ENCODE measurements at places on chromosomes 11 and 22. TPM values are rescaled to one million over a fixed set of nuclear protein-coding genes. Genes with fewer than 3 reads are reported as not detected.

OR5P2 gene
- not detected for total RNA-seq

- peaks cover 24% of the 10 kb centered on the region for H3K4me1 ChIP-seq
- no peak overlapping the region for H3K4me3 ChIP-seq
- no peaks in the 10 kb centered on the region for H3K36me3 ChIP-seq
- no peak for DNase-seq
- no peaks in the 10 kb centered on the region for H3K27me3 ChIP-seq
Measured at GRCh38 chr22:48091656-48092223, 1329.3 kb downstream of the TBC1D22A start.

GRCh38 chr11:120208777-120209176 lies 2.1 kb upstream of the OAF start:
- H3K36me3 ChIP-seq = no peaks in the 10 kb centered on the region
- peak overlapping the region; percentile 92 for H3K27ac ChIP-seq
- H3K4me1 ChIP-seq = peaks cover 38% of the 10 kb centered on the region
- no peaks in the 10 kb centered on the region for H3K27me3 ChIP-seq
- peak; percentile 63 for DNase-seq
- H3K4me3 ChIP-seq = no peak overlapping the region

- DNase-seq = no peak
- H3K4me1 ChIP-seq = peaks cover 12% of the 10 kb centered on the region
- no peak overlapping the region for H3K27ac ChIP-seq
- no peaks in the 10 kb centered on the region for H3K27me3 ChIP-seq
- H3K4me3 ChIP-seq = no peak overlapping the region
Measured at GRCh38 chr22:38193580-38193979, 8.2 kb upstream of the MAFF start.

GRCh38 chr11:396948-397548 lies 3.0 kb downstream of the PKP3 start:
- H3K4me1 ChIP-seq = peaks cover 9% of the 10 kb centered on the region
- no peaks in the 10 kb centered on the region for H3K36me3 ChIP-seq
- H3K27ac ChIP-seq = no peak overlapping the region
- peak overlapping the region; percentile 49 for H3K4me3 ChIP-seq
- no peak for DNase-seq

DNA sequence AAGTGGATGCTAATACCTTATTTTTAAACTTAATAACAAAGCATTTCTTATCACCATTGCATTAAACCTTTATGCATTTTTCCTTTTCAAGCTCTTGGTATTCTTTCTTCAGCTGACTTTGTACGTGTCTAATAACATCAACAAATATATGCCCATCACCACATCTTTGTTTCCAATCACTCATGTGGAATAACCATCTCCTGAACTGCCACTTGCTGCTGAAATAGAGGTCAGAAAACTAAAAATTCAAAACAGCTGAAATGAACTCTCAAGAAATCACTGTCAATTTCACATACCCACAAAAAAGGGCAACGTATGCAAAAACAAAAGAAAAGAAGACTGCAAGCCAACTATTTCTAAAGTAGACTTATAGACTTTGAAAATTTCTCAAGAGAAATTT lies 7.4 kb downstream of the MSANTD4 start:
- DNase-seq = no peak
- H3K36me3 ChIP-seq = peaks cover 4% of the 10 kb centered on the region
- H3K27ac ChIP-seq = no peak overlapping the region
- H3K4me3 ChIP-seq = no peak overlapping the region
